ENCODE measurements at places on chromosomes 4 and X.

DNA sequence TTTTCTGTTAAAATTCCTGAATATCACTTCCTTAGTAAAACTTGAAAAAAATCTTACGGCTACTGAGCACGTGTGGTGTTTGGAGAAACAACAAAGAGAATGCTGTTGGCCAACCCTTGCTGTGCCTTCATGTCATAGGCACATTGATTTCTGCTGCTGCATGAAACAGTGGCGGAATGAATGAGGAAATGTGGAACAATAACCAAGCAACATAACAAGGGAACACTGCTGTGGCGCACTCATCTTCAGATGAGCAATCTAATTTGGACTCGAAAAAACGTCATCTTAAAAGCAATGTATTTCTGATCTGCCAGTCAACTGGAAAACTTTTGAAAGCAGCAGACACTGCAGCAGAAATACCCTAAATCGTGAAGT lies 51.4 kb downstream of the PROM1 start:
- DNase-seq: no peak

DNA sequence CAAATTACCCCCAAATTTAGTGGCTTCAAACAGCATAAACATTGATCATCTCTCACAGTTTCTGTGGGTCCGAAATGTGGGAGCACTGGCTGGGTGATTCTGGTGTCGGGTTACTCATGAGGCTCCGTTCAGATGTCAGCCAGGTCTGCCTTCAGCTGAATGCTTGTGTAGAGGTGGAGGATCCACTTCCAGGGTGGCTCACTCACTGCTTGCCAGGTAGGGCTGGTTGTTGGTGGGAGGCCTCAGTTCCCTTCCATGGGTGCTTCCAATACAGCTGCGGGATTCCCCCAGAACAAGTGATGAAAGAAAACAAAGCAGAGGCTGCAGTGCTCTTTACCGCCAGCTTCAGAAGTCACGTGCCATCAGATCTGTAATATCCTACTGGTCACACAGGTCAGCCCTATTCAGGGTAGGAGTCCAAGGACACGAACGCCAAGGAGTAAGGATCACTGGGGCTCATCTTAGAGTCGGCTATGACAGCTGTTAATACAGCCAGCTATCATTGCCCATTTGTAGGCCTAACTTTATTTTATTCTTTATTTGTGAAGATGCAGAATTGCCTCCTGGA lies 1.1 kb upstream of the SMIM43 start:
- no peak for DNase-seq

DNA sequence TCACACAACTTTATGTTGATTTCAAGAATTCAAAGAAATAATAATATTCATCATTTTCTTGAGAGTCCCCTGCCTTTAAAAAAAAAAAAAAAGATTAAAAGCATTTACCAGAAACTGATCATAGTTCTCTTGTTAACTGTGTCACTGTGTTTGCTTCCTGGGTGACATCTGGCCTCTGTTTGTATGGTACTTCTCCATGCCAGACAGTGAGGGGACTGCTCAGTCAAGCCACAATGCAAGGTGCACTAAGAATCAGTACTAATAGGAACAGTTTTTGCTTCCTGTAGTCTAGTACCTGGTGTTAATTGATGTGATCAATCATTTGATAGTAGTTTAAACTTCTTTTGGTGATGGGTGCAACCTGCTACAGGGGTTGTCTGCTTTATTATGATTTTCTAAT lies 77.5 kb downstream of the PHOX2B start:
- no peak for DNase-seq

GRCh38 chr4:140742838-140743193 lies 13.4 kb downstream of the TBC1D9 start:
- DNase-seq: no peak

GRCh38 chr4:130419211-130419975 lies 1323.4 kb downstream of the C4orf33 start:
- DNase-seq: no peak

- DNase-seq: no peak
Measured at GRCh38 chr4:81453024-81453423, 18.7 kb downstream of the RASGEF1B start.

DNA sequence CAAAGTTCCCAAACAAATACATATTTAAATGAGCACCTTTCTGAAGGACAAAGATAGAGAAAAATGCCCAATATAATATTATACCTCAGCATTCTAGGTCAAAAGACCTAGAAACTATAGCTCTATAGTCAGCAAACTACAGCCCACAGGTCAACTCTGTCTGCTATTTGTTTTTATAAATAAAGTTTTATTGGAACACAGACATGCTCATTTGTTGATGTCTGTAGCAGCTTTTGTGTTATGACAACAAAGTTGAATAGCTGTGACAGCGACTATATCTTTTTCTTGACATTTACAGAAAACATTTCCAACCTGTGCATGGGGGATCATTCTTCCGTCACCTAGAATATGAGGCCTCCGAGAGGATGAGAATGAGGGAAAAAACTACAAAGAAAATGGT lies 48.7 kb upstream of the WDR19 start:
- DNase-seq: no peak

DNA sequence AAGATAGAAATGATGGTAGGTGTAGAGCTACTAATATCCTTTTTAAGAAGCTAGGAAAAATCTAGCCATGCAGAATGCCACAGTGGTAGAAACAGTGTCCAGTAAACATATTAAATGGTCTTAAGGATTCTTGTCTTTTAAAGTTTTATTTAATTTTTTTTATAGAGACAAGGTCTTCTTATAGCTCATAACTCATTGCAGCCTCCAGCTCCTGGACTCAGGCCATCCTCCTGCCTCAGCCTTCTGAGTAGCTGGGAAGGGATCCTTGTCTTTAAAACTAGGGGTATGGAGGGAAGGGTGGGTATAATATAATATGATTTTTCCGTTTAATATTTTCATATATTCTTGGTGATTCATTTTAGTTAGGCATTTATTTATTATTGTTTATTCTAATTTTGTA lies 3.8 kb downstream of the TMEM165 start:
- no peak for DNase-seq

DNA sequence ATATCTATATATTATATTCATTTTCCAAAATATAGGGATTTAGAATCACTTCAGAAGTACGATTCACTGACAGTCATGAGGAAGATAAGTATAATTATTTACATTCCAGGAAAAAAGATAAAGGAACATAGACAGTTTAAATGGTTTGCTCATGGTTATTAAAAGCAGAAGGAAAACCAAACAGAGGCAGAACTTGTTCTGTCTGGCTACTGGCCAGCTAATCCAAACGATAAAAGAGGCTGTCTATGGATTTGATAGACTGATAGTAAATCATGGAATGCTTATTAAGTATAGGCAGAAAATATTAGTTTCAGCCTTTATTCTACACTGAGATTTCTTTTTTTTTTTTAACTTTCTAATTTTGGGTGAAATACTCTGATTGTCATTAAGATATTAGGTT lies 50.2 kb downstream of the RPGR start:
- DNase-seq: no peak

- DNase-seq: no peak
Measured at GRCh38 chr4:119646347-119647071, 17.9 kb upstream of the PDE5A start.

DNA sequence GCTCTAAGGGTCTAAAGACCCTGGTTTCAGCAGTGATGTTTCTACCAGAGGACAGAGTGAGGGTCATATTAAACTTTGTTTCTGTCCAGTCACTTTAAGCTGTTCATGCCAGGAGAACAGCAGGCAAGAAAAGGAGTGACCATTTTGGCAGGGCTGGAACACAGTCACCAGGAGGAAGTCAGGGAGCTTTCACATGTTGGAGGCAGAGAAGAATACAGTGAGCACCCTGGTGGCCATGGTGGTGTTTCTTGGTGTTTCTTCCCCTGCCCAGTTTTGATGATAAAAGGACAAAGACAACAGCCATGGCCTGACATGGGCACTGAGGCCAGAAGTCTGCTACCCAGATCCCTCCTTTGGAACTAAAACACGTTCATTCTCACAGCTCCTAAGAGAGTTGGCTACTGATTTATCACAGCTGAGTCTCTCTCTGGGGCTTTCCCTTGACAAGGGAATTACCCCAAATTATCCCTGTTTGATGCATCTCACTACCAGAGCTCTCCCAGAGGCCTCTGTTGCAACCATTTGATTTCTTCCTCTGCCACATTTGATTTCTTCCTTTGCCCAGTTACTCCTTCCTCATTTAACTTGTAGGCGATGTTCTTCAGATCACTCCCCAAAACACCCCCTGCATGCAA lies 106.4 kb upstream of the NWD2 start:
- no peak for DNase-seq

GRCh38 chr4:26135331-26135730 lies 185.5 kb upstream of the RBPJ start:
- no peak for DNase-seq

- no peak for DNase-seq
Measured at GRCh38 chr4:40003986-40004385, 26.3 kb upstream of the PDS5A start.

- DNase-seq: no peak
Measured at GRCh38 chrX:85808217-85808616, 239.1 kb downstream of the CHM start.

GRCh38 chr4:38667085-38667893 lies 3.3 kb downstream of the KLF3 start:
- DNase-seq: peak; percentile 89

DNA sequence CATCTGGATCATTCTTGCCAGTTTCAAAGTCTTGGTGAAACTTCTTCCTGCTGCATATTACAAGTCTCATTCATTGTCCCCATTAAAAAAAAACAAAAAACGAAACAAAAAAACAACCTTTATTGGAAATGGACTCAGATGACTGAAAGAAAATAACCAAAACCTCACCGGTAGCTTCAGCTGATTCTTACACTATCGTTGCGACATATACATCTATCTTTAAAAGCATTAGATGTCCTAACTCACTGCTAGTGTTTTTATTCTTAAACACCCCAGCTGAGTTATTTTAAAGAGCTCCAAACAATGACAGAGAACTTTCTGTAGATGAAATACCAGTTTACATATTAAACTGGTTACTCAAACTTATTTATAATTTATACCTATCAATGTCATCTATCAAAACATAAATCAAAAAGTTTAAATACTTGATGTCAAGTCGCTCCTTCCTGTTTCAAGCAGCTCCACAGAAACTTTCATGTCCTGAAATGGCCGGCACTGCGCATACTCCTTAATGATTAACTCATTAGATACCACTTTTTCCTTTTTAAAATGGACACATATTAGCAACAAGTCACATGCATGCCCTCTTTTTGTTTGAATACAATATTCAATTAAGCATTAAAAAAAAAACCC lies 87.2 kb downstream of the HPRT1 start:
- DNase-seq: no peak

GRCh38 chr4:41693629-41694028 lies 54.9 kb downstream of the PHOX2B start:
- no peak for DNase-seq

- no peak for DNase-seq
Measured at GRCh38 chrX:9476810-9477575, 12.1 kb downstream of the TBL1X start.

- no peak for DNase-seq
Measured at GRCh38 chr4:176563591-176563990, 229.1 kb downstream of the VEGFC start.

- no peak for DNase-seq
Measured at GRCh38 chr4:947491-947971, 15.3 kb downstream of the TMEM175 start.

DNA sequence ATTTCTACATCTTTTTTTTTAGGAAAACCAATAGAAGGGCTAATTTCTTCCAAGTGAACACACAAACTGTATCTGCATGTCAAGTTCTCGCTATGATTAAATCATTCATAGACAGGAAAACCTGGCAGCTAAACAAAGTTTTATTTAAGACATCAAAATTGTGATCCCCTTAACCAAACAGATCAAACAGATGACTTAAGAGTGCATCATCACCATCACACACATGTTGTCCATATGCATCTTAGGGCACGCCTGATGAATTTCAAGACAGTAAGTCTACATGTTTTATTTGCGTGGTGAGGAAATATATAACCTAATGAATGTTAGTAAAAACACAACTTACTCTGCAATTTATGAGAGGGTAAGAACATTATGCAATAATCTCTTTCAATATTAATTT lies 317.0 kb upstream of the ANXA10 start:
- no peak for DNase-seq

DNA sequence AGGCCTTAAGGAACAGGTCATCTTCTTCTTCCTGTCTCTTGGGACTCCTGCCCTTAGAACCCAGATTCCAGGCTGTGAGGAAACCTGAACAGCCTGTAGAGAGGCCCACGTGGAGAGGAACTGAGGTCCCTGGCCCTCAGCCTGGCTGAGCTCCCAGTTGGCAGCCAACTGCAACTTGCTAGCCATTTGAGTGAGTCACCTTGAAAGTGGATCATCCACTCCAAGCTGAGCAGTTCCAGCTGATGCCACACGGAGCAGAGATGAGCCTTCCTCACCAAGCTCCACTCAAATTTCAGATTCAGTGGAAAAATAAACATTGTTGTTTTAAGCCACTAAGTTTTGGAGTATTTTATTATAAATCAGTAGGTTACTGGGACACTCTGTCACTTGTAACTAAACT lies 392.5 kb downstream of the BCOR start:
- no peak for DNase-seq

GRCh38 chrX:19514791-19515614 lies at the start of gene MAP3K15:
MAP3K15 (minus strand) TSS chrX:19515508; CDS start chrX:19515261, 247 bp downstream.
- DNase-seq: no peak

GRCh38 chr4:6355052-6355451 lies 85.4 kb downstream of the WFS1 start:
- no peak for DNase-seq

DNA sequence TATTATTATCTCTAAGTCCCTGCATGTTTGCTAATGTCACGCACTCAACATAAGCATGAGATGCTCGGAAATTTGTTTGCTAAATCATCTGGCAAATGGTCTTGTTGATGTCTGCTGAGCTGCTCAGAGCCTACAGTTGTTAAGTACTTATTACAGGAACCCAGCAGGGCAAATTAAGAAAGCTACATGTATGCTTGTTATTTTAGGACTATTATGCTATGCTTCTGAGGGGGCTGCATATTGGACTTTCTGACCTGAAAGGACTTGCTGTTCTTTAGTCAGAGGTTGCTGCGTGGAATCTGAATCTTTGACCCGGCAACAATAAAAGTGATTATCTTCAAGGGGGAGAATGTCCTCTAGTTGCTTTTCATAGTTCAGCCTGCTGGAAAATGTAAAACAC lies 36.3 kb upstream of the TENM3 start:
- DNase-seq: no peak

- DNase-seq: no peak
Measured at GRCh38 chr4:28926156-28926555, 1794.0 kb upstream of the PCDH7 start.

- DNase-seq: no peak
Measured at GRCh38 chr4:173651651-173652282, 121.7 kb upstream of the HAND2 start.

DNA sequence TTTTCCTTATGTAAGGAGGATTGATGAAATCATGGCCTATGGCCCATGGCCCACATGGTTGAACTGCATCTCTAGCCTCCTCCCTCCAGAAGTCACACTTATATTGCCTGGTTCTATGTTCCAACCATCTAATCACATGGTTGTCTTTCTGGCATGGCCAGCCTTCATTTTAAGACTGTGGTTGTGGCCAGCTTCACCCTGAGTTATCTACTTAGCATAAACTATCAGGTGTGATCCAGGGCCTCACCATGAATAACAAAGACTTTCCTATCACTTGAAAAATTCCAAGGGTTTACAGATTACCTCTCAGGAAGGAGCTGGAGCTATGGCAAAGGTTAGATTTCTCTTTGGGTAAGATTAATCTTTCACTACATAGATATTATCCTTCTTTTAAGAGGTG lies 222.8 kb downstream of the SNCA start:
- DNase-seq: no peak
